ENCODE measurements at places on chromosomes 6 and 20.
A peak's percentile ranks its signal among the peaks of the same experiment; 100 is the strongest.

GRCh38 chr20:53876956-53877355 is 193.4 kb downstream of the BCAS1 start:
- DNase-seq: no peak

GRCh38 chr20:24798930-24799705 is 150.0 kb upstream of the CST7 start:
- no peak for DNase-seq

DNA sequence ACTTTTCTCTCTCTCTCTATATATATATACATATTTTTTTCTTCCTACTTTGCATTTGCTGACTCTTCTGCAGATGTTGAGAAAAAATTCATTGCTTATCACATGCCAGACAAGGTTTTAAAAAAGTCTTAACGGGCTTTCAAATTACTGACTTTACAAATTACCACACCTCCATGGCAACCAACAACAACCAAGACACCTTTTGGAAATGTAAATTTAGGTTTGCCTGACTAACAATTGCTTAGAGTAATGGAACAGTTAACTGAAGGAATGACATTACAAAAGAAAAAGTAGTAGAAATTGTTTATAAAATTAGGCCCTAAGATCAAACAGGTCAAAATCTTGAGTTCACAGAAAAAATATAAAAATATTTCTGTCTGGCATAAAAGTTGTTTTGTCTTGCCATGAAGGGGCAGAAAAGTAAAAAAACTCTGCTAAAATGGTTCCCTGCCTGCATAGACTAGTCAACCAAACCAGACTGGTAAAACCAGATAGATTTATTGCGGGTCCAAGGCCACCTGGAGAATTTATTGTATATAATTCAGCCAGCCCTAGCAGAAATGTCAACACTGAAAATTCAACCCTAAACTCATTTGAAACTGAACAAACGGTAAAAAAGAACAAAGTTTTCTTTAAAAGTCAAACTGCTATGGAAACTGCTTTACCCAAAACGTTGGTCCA is 92.8 kb upstream of the FRMD1 start:
- no peak for DNase-seq

DNA sequence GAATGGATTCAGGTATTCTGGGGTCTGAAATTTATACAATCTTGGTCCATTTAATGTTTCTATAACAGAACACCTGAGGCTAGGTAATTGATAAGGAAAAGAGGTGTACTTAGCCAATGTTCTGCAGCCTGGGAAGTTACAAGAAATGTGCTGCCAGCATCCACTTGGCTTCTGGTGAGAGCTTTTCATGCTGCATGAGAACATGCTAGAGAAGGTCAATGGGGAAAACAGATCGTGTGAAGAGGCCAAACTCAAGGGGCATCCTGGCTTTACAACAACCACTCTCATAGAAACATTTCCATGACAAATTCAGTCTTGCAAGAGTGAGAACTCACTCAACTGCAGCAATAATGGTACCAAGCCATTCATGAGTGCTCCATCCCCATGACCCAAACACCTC is 16.8 kb downstream of the IL22RA2 start:
- DNase-seq: no peak

DNA sequence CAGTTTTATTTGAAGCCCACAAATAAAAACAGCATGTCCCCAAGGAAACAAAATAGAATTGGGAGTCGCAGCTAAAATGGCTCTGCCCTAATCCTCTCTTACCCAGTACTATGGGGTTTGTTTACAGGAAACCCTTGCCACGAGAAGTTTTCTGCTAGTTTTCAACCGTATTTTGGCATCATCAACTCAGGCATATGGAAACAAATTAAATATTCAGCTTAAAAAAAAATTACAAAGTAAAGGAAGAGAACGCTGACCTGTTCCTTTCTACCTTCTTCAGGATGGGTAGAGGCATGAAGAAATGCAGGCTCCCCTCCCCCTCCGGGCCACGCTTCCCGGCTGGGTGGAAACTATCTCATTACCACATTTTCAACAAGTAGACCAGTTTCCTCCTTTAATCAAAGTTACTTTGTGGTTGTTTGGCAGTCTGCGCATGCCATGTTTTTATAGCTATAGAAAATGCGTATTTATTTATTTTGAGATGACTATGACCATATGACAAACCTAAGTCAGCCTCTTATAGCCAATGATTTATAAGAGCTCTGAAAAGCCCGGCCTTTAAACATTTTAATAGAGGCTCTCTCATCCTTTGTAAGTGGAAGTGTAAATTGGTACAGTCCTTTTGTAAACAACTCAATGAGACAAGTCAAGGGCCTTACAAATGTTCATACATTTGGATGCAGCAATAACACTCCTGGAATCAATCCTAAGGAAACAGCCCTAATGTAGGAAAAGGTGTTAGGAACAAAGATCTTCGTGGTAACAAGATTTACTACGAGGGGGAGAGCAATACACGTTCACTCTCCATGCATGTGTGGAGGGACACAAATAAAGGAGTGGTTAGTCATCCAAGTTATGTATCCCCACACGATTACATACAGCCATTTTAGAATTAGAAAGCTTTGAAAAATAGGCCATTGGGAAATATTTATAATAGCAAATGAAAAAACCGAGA is 16.1 kb upstream of the ZNF217 start:
- no peak for DNase-seq

GRCh38 chr20:63252284-63252711 is 2.0 kb downstream of the NKAIN4 start:
- DNase-seq: no peak

DNA sequence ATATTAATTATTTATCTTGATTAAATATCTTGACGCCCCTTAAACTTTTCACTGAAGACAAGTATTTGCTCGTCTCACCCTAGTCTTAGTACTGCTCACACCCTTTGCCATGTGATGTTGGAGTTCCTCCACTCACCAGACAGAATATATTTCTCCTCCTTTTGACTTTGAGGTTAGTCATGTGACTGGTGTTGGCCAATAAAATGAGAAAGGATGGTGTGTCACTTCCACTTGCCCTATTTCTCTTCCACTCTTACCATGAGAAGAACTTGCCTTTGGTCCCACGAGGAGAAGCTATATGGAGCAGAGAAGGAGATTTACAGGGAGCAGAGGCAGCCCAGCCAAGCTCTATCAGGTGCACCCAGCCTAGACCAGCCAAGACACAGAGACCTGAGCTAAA is 64.9 kb upstream of the TAB2 start:
- no peak for DNase-seq

- DNase-seq: peak; percentile 83
These were observed 14.3 kb upstream of the PIM1 start for GRCh38 chr6:37155394-37156312.

DNA sequence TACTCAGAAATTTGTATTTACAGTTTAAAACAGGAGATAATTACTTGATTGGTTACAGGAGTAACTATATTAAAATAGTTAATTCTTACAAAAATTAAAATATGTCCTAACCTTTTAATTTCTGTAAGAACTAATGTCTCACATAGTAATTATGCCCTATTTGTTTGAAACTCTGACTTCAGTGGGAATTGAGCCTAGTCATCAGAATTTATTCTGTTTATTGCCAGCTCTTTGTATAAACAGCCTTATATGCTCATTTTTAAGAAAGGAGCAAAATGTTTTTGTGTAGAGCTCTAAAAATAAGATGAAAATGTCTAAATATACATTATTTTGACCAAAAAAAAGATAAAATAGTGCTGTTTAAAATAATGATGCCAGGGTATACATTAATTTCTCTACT is 21.5 kb downstream of the TRMT11 start:
- no peak for DNase-seq

DNA sequence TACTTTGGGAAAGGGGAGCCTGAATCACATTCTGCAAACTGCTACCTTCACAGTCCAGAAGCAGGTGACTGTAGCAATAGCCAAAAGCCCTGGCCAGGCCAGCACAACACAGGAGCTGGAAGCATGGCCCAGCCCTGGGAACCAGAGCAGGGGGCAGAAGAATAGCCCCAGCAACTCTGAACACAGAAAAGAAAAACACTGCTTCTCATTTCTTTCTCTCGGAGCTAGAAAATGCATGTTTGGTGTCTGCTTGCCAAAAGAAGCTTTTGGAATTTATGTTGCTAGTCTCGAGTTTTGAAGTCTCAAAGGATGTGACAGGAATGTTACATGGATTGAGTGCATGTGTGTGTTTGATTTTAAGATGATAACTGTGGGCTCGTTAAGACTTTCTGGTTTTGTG is 79.8 kb upstream of the SCAF8 start:
- no peak for DNase-seq

GRCh38 chr6:18207949-18208348 is 52.7 kb downstream of the KDM1B start:
- DNase-seq: no peak
